ENCODE measurements at places on chromosomes 3 and 15.

GRCh38 chr3:37131860-37132144, 42.6 kb downstream of the LRRFIP2 start:
- DNase-seq = no peak

DNA sequence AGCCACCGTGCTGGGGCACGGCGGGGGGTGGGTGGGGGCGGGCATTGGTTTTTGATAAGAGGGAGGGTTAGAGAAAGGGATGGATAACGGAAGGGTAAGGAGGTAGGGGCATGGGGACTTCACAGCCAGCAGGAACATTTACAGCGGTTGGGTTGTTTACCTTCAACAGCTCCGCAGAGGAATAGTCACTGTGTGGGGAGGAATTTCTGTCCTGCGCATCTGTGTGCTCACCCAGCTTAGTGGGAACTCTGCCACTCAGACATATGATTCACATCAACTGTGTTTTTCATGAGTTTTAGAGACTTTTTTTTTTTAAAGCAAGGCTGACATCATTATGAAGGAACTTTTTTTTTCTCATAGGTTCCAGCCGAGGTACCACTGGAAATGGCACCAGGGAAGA, 19.6 kb downstream of the CHRD start:
- DNase-seq = no peak

- no peak for DNase-seq
Observed at GRCh38 chr3:167066977-167067786, 312.9 kb downstream of the ZBBX start.

DNA sequence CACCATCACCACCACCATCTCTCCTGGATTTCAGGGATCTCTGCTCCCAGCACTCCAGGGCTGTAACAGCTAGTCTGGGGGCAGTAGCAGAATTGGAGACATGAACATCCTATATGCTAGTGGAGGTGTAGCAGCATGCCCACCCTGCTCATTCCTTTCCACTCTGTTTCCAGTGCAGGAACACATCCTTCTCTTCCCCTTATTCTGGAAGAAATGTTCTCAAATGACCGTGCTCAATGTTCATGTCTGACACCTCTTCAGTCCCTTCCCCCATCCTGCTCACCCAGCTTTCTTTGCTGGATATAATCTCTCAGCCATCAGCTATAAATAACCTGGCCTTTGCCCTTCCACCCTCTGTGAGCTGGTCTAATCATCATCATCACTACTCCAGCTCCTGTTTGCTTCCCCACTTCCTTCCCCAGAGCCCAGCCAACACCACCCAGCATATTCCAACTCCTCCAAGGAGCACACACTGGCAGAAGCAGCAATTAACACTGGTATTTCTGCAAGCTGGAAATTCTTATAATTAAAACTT, 31.1 kb downstream of the DCLK3 start:
- DNase-seq = no peak

DNA sequence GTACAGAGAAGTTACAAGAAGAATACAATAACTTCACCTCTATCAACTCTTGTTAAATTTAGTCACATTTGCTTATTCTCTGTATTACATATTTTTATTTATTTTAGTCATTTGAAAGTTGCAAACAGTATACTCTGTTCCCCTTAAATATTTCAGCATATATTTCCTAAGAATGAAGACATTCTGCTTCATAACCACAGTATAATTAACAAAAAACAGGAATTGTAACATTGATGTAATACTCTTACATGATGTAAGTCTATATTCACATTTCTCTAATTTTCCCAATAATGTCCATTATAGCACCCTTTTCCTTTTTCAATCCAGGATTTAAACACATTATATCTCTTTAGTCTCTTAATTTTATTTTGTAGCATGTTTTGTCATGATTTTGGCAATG, 112.0 kb downstream of the AKAP13 start:
- no peak for DNase-seq

DNA sequence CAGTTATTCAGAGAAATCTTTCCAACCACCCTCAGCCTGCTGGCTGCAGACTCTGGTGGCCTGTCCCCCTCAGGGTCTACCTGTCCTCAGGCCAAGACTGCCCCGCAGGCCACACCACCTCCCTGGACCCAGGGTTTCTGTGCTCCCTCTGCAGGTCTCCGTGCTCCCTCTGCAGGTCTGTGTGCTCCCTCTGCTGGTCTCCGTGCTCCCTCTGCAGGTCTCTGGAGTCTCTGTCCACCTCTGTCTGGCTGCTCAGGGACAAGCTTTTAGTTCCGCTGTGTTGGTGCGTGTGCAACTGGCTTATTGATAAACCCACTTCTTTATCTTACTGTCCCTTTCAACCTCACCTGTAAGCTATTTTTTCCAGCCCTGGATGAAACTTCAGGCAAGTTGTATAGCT, 30.1 kb downstream of the BDH1 start:
- no peak for DNase-seq

GRCh38 chr3:184188080-184188479, 2.1 kb downstream of the ABCF3 start:
- no peak for DNase-seq

GRCh38 chr3:10437995-10438901, 67.1 kb downstream of the ATP2B2 start:
- DNase-seq = no peak

DNA sequence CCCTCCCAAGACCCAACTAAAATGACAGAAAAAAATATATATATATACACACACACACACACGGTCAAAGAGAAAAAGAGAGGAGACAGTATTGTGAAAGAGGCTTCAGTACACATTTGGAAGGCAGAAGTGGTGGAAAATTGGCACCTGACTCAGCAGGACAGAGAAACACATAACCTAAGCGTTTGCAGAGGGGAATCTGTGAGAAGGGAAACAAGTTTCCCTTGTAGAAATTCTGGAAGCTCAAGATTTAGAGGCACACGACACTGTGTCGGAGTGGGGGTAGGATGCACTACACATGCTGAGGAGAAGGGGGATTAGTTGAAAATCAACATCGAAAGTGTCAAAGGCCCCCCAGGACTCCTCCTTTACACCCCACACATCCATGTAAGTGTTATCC, 53.1 kb downstream of the PAK2 start:
- DNase-seq = peak; percentile 20

DNA sequence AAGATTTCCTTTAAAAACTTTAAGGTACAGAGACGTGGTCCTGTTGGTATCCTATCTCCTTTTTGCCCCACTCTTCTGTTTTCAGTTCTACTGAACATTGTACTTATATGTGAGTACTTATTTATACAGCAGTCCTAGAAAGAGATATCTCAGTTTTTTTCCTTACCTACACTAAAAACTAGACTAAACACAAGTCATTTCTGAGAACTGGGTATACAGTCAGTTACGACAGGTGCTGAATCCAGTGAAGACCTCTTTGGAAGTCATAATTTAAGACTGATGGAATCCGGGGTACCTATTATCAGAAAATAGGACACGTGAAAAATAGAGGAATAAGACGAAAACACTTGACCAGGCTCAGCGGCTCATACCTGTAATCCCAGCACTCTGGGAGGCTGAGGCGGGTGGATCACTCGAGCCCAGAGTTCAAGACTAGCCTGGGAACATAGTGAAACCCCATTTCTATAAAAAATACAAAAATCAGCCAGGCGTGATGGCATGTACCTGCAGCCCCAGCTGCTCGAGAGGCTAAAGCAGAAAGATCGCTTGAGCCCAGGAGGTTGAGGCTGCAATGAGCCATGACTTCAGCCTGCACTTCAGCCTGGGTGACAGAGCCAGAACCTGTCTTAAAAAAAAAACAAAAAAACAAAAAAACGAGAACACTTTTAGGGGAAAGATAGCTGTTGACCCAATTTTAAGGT, 76.3 kb downstream of the KLHL25 start:
- no peak for DNase-seq

DNA sequence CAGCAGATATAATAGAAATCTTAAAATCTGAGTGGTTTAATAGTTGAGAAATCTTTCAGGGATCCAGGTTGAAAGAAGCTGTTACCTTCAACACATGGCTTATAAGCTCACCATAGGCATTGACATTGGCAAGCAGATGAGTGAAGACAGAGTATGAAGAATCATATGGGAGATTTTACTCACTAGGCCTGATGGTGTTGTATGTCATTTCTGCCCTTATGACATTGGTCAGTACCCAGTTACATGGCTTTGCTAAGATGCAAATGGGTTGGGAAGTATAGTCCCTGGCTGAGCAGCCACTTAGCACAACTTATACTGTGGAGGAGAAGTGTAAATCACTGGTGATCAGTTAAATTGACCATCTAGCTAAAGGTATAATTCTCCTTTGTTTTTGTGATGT, 5.9 kb downstream of the TFG start:
- no peak for DNase-seq

DNA sequence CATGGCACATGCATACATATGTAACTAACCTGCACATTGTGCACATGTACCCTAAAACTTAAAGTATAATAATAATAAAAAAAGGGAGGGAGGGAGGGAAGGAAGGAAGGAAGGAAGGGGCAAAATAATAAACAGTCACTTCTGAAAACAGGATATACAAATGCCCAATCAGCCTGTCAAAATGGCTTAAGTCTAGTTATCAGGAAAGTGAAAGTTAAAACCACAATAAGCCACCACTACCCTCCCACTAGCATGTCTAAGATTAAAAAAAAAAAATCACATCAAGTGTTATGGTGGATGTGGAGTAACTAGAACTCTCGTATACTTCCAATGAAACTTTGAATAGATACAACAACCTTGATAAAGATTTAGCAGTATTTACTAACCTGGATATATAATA, 145.6 kb upstream of the GMNC start:
- no peak for DNase-seq

- no peak for DNase-seq
Observed at GRCh38 chr15:31403606-31404005, 77.0 kb downstream of the KLF13 start.

GRCh38 chr3:142239421-142239820, 14.0 kb upstream of the GK5 start:
- DNase-seq = no peak

GRCh38 chr15:44243141-44243540, 45.4 kb upstream of the GOLM2 start:
- no peak for DNase-seq

- no peak for DNase-seq
Observed at GRCh38 chr15:39417366-39418134, 163.3 kb upstream of the THBS1 start.

- DNase-seq = no peak
Observed at GRCh38 chr3:105618556-105618955, 250.3 kb downstream of the CBLB start.

GRCh38 chr15:58302832-58303231, 129.0 kb upstream of the LIPC start:
- no peak for DNase-seq

DNA sequence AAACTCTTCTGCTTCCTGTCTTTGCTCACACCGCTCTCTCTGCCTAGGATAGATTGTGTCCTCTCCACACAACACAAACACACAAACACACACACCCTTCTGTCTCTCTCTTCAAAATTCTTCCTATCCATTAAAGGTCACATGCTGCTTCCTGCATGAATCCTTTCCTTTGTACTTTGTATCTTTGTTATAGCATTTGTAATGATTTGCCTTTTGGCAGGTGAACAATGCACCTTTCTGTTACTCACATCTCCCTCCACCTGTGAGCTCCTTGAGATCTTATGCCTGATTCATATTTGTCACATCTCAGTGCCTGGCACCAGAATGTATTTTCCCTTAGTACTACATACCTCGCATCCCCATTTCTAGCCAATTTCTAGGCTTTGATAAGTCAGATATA, 251.4 kb upstream of the UMPS start:
- no peak for DNase-seq

Measured in RWPE1 (cell line).